ENCODE measurements at places on chromosomes 13 and 19.

DNA sequence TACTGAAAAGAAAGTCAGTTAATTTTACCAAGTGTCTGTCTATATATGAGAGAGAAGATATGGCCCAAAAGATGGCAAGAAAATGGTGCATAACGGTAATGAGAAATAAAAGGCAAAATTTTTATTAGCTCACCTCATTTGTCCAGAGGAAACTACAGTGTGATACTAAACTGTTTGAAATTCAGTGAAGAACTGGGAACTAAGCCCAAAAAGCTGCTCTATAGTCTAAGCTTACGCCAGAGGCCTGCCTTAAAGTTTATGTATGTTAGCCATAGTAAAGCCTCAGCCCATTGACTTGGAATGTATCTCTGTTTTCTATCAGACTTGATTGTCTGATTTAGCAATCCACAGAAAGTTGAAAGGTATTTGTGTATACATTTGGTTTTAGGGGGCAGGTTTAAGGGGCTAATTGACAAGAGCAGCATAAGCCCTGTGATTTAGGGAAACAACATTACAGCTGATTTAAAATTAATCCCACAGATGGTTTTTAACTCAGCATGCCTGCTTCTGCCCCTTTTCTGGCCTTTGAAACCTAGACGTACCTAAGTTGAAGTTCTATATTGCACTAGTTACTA, 91.0 kb upstream of the MAB21L1 start:
- DNase-seq, result no peak

- DNase-seq, result no peak
These were observed 57.2 kb downstream of the NHLRC3 start for GRCh38 chr13:39095500-39095899.

- DNase-seq, result no peak
These were observed 12.0 kb downstream of the EBPL start for GRCh38 chr13:49679246-49679645.

GRCh38 chr19:16922949-16923348, 34.1 kb downstream of the F2RL3 start:
- DNase-seq, result no peak

DNA sequence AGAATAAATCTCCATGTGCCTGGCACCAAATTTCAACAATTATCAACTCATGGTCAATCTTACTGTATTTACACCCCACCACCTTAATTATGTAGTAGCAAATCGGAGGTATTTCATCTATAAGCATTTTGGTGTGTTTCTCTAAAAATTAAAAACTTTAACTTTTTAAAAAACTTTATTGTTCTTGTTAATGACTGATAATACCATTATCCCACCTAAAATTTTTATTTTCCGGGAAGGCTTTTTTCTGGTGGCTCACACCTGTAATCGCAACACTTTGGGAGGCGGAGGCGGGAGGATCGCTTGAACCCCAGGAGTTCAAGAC, 453 bp upstream of the PDCD2L start:
- no peak for DNase-seq

GRCh38 chr13:80386002-80386401, 45.1 kb upstream of the SPRY2 start:
- DNase-seq, result no peak

DNA sequence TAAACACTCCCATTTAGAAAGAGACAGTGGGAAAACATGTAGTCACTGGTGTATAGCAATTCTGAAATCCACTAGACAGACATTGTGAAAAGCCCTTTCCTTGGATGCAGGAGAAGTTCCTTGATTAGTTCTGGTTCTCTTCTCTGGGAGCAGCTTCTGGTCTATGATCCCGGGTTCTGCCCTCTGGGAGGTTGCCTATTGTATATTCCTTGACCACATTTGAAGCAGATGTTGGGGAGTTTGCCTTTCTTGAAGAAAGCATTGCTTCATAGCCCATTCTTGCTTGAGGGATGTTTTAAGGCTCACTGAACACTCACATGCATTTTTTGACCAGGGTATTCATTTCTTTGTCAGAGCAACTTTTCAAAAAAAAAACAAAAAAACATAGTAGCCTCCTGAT, 211.9 kb downstream of the NDFIP2 start:
- no peak for DNase-seq

DNA sequence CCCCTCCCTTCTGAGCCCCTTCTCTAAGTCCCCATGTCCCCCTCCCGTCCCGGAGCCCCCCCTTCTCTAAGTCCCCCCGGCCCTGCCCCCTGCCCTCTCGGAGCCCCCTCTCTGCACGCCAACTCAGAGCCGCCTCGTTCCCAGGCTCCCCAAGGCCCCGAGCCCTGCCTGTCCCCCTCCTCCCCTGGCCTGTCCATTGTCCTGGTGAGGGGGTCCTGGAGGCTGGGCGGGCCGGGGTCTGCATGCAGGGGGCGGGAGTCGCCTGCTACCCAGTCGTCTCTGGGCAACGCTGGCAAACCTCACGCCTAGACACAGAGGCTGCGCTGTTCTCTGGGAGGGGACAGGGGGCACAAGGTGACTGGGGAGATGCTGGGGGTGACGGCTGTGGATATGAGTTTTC, 39.2 kb upstream of the SEMA6B start:
- no peak for DNase-seq

GRCh38 chr13:75299246-75299645, 182.7 kb downstream of the TBC1D4 start:
- no peak for DNase-seq

DNA sequence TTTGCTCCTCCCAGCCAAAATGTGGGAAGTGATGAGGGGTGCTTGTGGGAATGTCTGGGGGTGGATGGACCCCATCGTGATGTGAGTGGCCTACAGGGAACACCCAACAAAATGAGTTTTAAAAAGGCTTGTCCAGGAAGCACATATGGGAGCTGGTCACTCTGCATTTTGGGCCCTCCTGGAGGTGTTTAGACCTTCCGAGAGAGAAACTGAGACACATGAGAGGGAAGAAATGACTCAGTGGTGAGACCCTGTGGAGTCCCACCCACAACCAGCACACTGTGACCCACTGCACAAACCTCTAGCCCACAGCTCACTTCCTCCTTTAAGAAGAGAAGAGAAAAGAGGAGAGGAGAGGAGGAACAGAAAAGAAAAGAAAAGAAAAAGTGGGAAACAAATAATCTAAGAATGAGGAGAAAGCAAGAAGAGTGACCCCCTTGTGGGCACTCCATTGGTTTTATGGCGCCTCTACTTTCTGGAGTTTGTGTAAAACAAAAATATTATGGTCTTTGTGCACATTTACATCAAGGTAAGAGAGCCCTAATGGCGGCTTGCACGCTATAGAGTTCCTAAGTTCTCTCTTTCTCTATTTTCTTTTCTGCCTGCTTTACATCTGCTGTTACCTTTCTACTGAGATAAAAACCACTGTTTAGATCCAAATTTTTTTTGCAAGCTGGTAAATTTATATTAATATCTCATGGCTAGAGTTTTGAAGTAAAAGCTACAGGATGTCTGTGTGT, 13.3 kb upstream of the LILRB1 start:
- DNase-seq, result no peak

- no peak for DNase-seq
These were observed 23.1 kb upstream of the COG3 start for GRCh38 chr13:45441633-45442032.

GRCh38 chr19:53394522-53394973, 401 bp upstream of the ZNF765 start:
- no peak for DNase-seq

- DNase-seq, result peak; percentile 12
These were observed 372.7 kb downstream of the ZNF536 start for GRCh38 chr19:30744741-30745475.

GRCh38 chr19:49212016-49212701, 54.6 kb downstream of the TRPM4 start:
- DNase-seq, result no peak

- no peak for DNase-seq
These were observed 13.6 kb upstream of the ZNF611 start for GRCh38 chr19:52748336-52748950.

- DNase-seq, result no peak
These were observed 8.5 kb upstream of the CCL25 start for GRCh38 chr19:8044018-8044417.

GRCh38 chr13:45332036-45332830, 8.8 kb downstream of the TPT1 start:
- no peak for DNase-seq

DNA sequence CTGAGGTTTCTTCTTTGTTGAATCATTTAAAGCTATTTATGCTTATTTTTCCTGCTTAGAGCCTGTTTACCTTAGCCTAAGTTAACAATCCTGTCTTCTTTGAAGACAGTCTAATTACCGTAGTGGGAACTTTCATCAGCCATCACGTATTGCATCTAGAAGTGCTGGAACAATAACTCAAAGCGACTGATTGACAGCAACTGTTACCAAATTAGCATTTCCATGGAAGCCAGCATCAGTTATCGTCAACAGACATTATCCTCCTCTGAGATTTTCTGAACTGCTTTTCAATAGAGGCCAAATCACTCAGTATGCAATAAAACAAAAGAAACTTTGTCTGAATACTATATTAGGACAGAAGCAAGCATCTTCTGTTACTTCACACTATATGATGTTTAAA, 433.3 kb upstream of the SLITRK1 start:
- no peak for DNase-seq

DNA sequence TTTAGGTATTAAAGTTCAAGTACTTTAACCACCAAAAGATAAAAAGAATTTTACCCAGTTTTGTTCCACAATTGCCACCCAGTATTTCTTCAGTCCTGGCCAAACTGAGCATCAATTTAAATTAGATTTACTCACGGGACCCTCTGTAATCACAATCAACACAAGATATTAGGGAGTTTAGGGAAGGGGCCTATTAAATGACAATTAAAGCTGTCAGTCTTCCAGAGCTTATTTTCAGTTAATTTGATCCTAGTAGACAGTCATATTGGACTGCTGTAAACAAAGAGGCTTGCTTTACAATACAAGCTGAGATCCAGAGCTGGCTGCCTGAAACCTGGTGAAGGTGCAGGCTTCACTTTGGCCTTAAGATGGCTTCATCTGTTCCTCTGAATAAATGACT, 321.2 kb upstream of the NBEA start:
- DNase-seq, result no peak

- no peak for DNase-seq
These were observed 48.9 kb downstream of the MYH14 start for GRCh38 chr19:50252111-50252886.

GRCh38 chr19:28602675-28603298, 610.2 kb downstream of the UQCRFS1 start:
- no peak for DNase-seq

Measured in liver (tissue), 10 donors.